Effector memory CD4-positive, alpha-beta T cell (primary cell): ENCODE measurements at places on chromosomes 1 and 21.

- peaks cover 3% of the 10 kb centered on the region for H3K36me3 ChIP-seq
- H3K27me3 ChIP-seq = no peaks in the 10 kb centered on the region
- DNase-seq = no peak
Observed at GRCh38 chr1:91729621-91730358, 156.2 kb downstream of the TGFBR3 start.

DNA sequence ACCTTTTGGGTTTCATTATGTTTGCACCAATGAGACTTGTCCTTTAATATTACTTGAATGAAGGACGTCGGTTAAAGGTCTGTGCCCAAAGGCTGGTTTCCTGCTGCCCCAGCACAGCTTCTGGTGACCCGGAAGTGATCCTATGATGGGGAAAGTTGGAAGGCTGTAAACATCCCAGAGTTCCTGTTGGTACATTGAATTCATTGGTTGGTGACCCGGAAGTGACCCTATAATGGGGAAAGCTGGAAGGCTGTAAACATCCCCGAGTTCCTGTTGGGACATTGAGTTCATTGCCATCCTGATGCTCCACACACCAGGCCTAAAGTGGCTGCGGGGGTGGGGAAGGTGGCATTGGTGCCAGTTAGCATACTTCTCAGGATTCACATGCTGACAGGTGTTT is 187.3 kb downstream of the RYR2 start:
- H3K36me3 ChIP-seq = no peaks in the 10 kb centered on the region
- H3K27me3 ChIP-seq = no peaks in the 10 kb centered on the region
- H3K4me3 ChIP-seq = no peak overlapping the region
- no peak for DNase-seq
- no peak overlapping the region for H3K27ac ChIP-seq

DNA sequence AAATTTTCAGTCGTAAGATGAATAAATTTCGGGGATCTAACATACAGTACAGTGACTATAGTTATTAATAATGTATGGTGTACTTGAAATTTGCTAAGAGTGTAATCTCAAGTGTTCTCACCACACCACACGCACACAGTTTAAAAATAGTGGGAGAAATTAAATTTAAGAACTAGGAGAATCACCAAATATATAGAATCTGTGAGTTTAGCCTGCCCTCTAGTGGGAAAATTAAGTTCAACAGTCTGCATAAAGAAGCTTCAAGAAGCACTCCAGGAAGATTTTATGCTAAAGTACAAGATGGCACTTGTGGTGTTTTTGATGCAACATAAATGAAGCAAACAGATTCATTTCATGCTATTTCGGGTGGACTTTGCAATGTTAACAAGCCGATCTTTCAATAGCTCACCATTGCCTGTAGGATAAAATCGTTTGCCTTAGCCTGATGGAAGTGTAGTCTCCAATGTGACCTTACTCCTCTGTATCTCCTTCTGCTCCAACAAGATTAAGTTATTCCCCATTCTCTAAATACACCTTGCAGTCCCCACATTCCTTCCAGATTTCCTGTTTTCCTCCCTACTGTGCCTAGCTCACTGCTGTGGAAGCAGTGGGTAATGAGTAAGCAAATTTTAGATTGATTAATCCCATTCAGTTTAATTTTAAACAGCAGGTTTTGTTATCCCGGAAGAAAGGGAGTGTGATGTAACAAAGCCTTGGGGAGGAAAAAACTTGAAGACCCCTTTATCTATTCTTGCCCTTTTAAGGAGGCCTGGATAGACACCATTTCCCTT is 8.7 kb upstream of the PIK3C2B start:
- H3K27me3 ChIP-seq = no peaks in the 10 kb centered on the region
- H3K4me1 ChIP-seq = no peaks in the 10 kb centered on the region
- no peak overlapping the region for H3K4me3 ChIP-seq
- H3K36me3 ChIP-seq = no peaks in the 10 kb centered on the region
- DNase-seq = no peak

DNA sequence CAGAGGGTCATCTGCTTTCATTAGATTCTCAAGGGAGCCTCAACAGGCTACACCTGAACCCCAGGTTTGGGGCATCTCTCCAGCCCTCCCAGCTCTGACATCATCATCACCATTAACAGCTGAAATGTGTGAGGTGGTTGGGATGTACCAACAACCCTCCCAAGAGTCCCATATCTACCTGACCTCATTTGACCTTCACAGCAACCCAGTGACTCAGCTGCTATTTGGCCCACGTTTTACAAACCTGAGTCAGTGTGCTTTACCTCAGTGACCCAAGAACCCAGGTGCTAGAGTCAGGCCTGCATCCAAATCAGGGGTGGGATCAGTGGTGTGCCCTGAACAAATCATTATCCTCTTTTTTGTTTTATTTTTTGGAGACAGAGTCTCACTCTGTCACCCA is 53.3 kb upstream of the TINAGL1 start:
- no peaks in the 10 kb centered on the region for H3K27me3 ChIP-seq
- no peaks in the 10 kb centered on the region for H3K4me1 ChIP-seq
- no peak for DNase-seq
- H3K27ac ChIP-seq = no peak overlapping the region

GRCh38 chr1:18575620-18576019 is 55.0 kb upstream of the PAX7 start:
- H3K4me3 ChIP-seq = no peak overlapping the region
- H3K27me3 ChIP-seq = no peaks in the 10 kb centered on the region
- H3K27ac ChIP-seq = no peak overlapping the region
- H3K4me1 ChIP-seq = no peaks in the 10 kb centered on the region

DNA sequence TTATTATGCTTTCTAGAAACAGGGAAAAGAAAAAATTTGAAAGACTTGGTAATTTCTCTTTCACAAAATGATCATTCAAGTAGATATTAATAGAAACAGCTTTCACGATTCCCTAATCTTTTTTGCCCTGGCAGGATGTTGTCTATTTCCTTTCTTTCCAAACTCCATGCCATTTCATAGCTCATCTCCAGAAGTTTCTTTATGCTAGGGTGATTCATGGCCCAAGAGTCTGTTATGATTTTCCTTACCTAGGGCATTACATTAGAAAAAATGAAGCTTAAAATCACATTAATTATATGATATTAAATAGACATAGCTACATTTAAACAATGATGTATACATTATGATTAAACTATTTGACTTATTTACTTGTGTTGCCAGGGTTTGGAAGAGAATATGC is 762.1 kb downstream of the LTN1 start:
- no peaks in the 10 kb centered on the region for H3K4me1 ChIP-seq
- no peak for DNase-seq
- no peak overlapping the region for H3K4me3 ChIP-seq
- H3K36me3 ChIP-seq = no peaks in the 10 kb centered on the region
- no peak overlapping the region for H3K27ac ChIP-seq

- H3K36me3 ChIP-seq = peaks cover 73% of the 10 kb centered on the region
- H3K27me3 ChIP-seq = no peaks in the 10 kb centered on the region
- no peaks in the 10 kb centered on the region for H3K4me1 ChIP-seq
- no peak overlapping the region for H3K4me3 ChIP-seq
- H3K27ac ChIP-seq = no peak overlapping the region
Observed at GRCh38 chr21:32335601-32336575, 37.2 kb downstream of the MRAP start.

- H3K4me3 ChIP-seq = no peak overlapping the region
- no peaks in the 10 kb centered on the region for H3K27me3 ChIP-seq
- H3K27ac ChIP-seq = no peak overlapping the region
- peaks cover 38% of the 10 kb centered on the region for H3K36me3 ChIP-seq
Observed at GRCh38 chr1:37549341-37549740, 4.8 kb downstream of the SNIP1 start.

DNA sequence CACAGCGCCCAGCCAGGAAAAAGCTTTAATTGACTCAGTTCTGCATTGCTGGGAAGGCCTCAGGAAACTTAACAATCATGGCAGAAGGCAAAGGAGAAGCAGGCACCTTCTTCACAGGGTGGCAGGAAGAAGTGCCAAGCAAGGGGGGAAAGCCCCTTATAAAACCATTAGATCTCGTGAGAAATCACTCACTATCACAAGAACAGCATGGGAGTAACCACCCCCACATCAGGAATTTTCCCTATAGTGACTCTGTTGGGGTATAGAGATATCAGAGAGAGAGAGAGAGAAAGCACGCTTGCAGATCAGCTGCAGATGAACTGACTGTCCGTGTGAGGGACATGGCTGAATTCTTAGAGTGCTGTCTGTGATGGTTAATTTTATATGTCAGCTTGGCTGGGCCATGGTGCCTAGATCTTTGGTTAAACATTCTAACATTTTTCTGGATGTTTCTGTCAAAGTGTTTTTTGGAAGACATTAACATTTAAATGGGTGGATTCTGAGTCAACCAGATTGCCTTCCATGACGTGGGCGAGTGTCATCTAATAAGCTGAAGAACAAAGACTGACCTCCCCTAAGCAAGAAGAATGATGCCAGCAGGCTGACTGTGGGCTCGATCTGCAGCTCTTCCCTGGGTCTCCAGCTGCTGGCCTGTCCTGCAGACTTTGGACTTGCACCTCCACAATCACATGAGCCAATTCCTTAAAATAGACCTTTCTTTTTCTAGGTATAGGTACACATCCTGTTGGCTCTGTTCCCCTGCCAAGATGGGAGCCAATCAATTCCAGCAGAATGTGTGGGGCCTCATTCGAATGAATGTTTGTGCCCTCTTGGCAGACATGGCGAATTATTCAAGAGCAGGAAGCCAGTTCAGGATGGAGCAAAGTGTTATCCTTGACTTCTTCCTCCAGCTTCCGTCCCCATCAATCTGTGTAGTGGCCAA is 21.4 kb upstream of the CPT2 start:
- no peaks in the 10 kb centered on the region for H3K36me3 ChIP-seq
- no peaks in the 10 kb centered on the region for H3K4me1 ChIP-seq
- no peak overlapping the region for H3K27ac ChIP-seq

GRCh38 chr1:178503849-178504248 is 7.1 kb upstream of the CLEC20A start:
- no peaks in the 10 kb centered on the region for H3K27me3 ChIP-seq
- no peaks in the 10 kb centered on the region for H3K4me1 ChIP-seq
- no peak for DNase-seq
- no peaks in the 10 kb centered on the region for H3K36me3 ChIP-seq
